Lower leg skin (tissue), 4 donors: ENCODE measurements at places on chromosomes 3 and 15. TPM values are rescaled to one million over a fixed set of nuclear protein-coding genes. Genes with fewer than 3 reads are reported as not detected.

KLHL6 gene
- total RNA-seq, result 0.58 TPM

DNA sequence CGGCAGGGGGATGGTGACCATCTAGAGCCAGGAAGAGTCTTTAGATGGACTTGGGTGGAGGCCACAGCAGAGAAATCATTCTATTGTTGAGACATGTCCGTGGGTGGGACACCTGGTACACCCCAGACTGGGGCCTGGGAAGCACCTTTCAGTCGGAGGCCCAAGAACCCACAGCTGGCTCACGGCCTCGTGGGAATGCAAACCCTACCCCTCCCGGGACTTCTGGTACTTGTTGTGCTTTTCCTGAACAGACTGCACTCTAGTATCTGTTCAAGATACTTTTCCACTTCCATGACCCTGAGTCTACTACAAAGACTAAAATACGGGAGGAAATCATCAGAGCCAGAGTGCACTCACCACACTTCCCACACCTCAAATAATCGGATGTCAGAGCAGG is 60.7 kb downstream of the BDH1 start:
- DNase-seq, result no peak

PLA2G4B gene
- total RNA-seq, result 87.7 TPM

GAP43 gene
- not detected for total RNA-seq

RHOV gene
- total RNA-seq, result 78.5 TPM

BMF gene
- 11.8 TPM for total RNA-seq

DNA sequence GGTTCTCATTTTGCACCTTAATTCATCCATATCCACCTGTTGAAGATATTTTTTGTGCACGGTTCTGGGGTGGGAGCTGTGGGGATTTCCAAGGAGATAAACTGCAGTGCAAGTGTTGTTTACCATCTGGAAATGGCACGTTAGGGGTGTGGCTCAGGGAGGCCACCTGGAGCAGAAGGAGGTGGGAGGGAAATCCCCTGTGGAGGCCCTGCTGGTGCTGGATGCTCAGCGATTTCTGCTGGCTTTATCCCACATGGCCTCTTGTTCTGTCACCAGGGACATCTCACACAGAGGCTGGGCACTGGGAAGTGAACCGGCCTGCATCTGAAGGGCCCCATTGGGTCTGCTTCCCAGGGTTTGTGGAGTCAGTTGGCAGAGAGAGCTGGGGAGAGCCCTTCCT is 24.3 kb downstream of the TRPM1 start:
- DNase-seq, result no peak

GRCh38 chr3:170746175-170746942 is 123.6 kb downstream of the RPL22L1 start:
- no peak for DNase-seq

SCN11A gene
- 0.03 TPM for total RNA-seq

CPN2 gene
- total RNA-seq, result not detected

- no peak for DNase-seq
Measured at GRCh38 chr3:52204337-52205073, 6.5 kb downstream of the ALAS1 start.

GLDN gene
- 5.0 TPM for total RNA-seq

BRPF1 gene
- 22.6 TPM for total RNA-seq

GRCh38 chr3:52076896-52077780 is 20.8 kb upstream of the DUSP7 start:
- no peak for DNase-seq

RTP4 gene
- 0.84 TPM for total RNA-seq

DNA sequence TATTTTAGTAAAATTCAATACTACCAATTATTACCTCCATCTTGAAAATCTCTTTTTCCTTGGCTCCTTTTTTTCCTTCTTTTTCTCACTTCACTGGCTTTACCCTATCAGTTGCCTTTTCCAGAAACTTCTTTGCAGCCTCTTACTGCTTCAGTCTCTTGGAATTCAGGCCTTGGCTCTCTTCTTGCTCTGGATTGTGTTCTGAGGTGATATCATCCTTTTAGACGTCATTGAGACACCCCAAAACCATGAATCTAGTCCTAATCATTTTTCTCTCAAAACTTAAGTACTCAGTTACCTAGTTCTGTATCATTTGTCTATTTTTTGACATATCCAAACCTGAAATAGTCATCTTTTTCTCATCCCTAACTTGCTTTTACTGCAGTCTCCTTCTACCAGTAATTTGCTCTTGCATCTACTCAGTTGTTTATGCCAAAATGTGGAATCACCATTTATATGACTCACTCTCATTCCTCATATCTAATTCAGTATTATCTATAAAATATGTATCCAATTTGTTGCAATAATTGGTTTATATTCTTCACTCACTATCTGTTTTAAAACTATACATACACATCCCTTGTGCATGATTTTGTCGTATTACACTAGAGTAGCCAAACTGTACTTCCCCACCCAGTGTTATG is 703.2 kb upstream of the CCDC54 start:
- DNase-seq, result no peak

- no peak for DNase-seq
Measured at GRCh38 chr3:65500398-65501306, 538.1 kb downstream of the MAGI1 start.

- DNase-seq, result no peak
Measured at GRCh38 chr3:52146811-52147210, 7.4 kb downstream of the POC1A start.

DNA sequence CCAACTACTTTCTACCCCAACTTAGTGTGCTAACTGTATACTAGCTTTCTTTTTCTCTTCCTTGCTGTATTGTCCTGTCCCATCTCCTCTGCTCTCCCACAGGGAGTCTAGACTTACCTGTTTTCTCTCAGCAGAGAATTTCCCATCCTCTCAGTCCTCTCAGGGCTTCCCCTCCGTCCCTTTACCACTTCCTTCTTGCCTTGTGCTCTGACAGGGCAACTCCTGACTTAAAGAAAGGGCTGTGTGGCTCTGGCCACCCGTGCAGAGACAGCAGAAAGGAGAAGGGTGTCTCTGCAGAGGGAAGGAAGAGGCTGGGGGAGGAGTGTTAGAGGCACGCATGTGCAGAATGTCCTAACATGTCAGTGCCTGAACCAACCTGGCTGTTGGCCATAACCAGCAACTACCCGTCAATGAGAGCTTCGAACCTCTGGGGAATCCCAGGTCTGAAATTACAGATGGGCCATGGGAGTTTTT is at the start of gene GCSAM:
GCSAM (minus strand) TSS at position 274 of the 474 bp plus-strand sequence; CDS start at position 146, 128 bp downstream.
- DNase-seq, result no peak

STOML1 gene
- 23.6 TPM for total RNA-seq

DNA sequence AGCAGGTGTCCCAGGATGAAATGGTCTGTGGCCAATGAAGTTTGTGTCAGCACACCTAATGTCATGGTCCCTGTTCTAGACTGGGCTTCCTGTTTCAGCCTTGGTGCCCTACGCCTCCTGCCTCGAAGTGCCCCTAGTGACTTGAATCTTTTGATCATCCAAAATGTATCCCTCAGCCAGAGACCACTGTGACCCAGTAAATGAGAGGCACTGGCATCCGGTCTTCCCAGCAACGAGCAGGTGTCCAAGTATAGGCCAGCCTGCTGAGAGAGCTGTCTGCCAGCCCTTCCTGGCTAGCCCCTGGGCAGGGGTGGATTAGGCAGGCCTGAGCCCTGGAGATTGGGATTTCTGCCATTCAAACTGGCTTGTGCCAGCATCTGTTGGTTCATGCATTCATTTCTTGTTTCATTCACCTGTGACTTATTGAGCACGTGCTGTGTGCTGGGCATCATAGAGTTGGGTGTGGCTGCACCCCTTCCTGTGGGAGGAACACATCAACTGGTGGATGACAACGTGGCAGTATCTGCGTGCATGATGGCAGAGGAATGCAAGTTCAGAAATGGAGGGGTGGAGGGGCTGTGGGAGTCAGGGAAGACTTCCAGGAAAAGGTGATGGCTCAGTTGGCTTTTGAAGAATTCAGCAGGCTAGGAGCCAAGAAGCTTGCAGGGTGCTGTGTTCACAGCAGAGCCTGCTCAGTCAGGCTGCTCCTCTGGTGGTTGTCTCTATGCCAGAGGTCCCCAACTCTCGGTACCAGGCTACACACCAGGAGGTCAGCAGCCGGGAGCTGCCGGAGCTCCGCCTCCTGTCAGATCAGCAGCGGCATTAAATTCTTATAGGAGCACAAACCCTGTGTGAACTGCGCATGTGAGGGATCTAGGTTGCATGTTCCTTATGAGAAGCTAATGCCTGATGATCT is 21.6 kb downstream of the ESYT3 start:
- no peak for DNase-seq

GRCh38 chr3:37484884-37485559 is 310.6 kb upstream of the LRRFIP2 start:
- no peak for DNase-seq

ARRDC4 gene
- total RNA-seq, result 44.0 TPM

DNA sequence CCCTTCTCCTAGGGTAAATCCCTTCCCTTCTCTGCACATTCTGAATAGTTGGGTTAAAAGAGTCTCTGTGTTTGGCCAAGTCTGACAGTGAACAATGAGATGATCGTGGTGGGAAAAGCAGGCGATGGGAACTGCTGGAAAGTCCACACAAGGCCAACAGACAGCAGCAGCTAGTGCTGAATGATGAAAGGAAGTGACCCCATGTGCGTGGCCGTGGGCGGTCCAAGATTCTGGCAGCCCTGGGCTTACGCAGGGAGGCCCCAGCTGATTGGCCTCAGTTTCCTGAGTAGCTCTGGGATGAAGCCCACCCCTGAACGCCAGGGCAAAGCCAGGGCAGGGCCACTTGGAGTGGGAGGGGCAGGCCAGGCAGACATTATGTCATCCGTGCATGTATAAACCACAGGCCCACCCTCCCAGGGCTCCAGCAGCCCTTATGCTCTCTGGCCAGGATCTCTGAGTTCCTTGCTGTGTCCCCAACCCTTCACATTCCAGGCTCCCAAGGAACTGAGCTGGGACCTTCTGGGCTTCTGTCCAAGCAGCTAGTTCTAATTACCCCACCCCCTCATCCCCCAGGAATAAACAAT is 57.8 kb downstream of the CDC25A start:
- DNase-seq, result peak; percentile 89

DGKG gene
- total RNA-seq, result 1.6 TPM

GRCh38 chr3:169305460-169305859 is 358.1 kb downstream of the MECOM start:
- no peak for DNase-seq

LRRC31 gene
- not detected for total RNA-seq

ARL14 gene
- not detected for total RNA-seq

DNA sequence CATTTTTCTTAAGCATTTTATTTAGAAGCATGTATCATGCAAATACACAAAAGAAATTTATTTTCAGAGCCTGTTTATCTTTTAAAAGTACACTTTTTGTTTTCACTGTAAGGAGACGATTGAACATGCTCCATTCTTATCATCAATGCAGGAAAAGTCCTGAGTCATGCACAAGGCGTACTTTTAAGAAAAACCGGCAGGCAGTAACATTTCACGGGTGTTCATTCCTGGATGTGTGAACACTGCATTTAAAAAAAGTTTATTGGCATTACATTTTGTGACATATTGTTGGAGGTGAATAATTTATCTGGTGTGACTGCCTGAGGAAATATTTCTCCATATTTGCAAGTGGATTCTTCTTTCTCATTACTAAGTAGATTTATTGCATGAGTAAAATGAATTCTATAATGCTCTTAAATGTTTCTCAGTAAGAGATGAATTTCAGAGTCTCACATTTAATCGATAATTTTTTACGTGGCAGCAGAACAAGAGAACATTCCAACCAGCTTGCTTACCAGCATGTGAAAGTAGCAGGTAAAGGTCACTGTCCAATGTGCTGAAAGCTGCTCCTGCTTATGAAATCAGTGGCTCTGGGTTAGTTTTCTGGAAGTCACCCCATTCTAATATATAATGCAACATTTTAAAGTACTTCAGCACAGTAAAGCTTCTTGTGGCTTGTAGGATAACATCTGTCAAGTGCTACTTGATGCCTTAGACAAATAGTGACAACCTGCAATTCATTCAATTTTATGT is 87.0 kb downstream of the SV2B start:
- no peak for DNase-seq

UBA7 gene
- total RNA-seq, result 19.7 TPM

GRCh38 chr3:100634493-100635272 is 25.3 kb downstream of the ADGRG7 start:
- no peak for DNase-seq

GRCh38 chr3:5264896-5265770 is 77.6 kb downstream of the EDEM1 start:
- DNase-seq, result no peak

DNA sequence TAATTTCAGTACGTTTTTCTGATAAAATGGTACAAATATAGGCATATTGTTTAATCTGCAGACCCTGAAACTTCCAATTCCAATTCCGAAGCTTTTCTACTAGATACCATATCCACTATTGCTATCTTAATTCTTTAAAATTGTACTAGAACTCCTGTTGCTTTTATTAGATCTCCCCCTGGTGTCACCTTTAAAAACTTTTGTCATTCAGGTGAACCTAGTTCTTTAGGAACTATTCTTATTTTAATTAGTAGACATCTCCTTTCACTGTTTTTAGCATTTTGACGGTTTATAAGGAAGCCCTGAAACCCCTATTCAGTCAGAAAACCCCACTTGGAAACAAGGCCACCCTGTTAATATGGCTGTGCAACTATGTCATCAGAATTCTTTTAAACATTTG is 22.3 kb downstream of the C2CD4B start:
- no peak for DNase-seq

DNA sequence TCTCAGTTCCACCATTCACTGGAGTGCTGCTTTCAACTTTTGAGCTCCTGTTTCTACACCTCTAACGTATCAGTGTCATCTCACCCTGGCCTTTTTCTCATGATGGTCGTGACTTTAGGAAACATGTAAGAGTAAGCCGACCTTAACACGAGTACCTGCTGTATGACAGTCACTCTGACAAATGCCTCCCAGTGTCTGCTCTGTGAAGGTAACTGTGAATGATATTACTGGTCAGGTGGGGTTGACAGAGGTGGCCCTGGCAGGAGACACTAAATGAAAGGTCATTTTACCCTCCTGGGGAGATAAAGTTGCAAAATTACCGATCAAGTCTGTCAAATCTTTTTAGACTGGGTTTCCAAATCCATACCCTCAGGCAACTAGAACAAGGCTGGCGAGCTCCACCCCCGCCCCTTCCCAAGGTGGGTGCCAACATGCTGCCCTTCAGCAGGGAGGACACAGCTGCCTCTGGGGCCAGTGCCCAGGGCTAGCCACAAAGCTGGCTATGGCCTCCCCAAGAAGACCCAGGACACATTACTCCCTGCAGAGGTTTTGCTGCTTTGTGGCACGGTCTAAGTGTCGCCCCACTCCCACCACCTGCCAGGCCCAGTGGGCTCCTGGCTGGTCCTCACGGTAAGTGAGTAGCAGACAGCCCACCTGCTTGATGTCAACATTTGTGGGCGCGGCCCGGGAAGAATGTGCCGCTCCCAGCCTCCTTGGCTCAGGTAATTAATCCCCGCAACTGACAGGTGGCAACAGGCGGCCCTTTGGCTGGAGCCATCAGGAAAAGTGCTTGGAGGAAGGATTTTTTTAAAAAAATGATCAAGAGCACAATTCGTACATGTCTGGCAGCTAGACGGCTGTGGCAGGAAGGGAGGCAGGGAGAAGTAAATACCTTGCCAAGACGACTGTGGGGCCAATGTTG is 211.8 kb downstream of the TP63 start:
- no peak for DNase-seq

DNA sequence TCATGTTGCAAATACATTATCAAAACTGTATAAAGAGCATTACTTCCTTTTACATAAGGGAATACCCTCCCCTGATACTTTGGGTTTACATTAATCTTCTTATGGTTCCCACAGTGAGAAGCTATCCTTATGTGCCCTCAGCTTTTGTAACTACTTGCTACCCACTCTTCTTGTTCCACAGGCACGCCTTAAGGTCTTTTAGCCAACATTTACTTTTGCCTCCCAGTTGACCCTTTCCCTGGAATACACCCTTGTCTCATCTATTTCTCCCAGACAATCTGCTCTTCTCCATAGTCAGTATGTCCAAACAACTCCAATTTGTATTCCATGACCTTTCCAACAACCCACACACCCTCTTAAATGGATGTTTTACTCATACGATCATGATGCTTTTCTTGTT is 116.8 kb upstream of the COL8A1 start:
- no peak for DNase-seq
